BJ (cell line): ENCODE measurements at places on chromosomes 4 and X. TPM values are rescaled to one million over a fixed set of nuclear protein-coding genes. Genes with fewer than 3 reads are reported as not detected.

- no peak for DNase-seq
These were observed 352.3 kb upstream of the TENM3 start for GRCh38 chr4:181890911-181891310.

GRCh38 chr4:87662871-87663270, 12.8 kb downstream of the DMP1 start:
- no peak for DNase-seq

DNA sequence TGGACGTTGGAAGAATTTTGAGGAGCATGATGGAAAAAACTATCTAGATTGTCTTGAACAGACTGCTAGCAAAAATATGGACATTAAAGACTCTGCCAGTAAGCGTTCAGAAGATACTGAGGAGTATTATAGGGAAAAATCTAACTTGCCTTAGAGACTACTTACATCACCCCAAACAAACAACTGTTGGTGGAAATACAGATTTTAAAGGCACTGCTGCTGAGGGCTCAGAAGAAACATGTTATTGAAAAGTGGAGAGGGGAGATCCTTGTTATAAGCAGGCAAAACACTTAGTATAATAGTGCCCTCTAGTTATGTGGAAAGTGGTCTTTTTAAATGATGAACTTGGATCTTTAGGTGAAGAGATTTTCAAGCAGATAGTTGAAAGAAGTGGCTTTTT, 29.2 kb downstream of the MAD2L1 start:
- DNase-seq = no peak

GRCh38 chr4:105751718-105752299, 43.2 kb downstream of the GSTCD start:
- DNase-seq = no peak

GRCh38 chr4:131644619-131645018, 1504.5 kb upstream of the PCDH10 start:
- DNase-seq = no peak

The SOWAHB gene
- polyA plus RNA-seq = 0.02 and 0.04 TPM in 2 replicates

- no peak for DNase-seq
These were observed 50.6 kb upstream of the PDE5A start for GRCh38 chr4:119679251-119679650.

The BMP15 gene
- not detected in 2 replicates for polyA plus RNA-seq

DNA sequence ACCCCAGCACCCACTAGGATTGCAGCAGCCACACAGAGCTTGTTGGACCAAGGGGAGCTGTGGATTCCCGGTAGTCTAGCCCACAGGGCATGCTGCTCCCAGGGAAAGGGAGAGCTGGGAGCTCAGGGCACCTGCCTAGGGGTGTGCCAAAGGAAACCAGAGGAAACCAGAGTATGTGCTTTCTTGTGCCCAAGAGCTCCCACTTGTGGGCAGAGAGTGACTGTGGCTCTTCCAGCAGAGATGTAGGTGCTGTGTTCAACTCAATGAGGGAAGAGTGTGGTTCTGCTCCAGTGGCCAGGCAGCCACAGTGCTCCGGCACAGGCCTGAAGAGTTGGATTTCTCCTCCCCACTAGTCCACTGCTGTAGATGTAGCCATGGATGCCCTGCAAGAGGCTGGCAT, 1050.0 kb upstream of the INTU start:
- no peak for DNase-seq

GRCh38 chrX:13055486-13055885, 11.1 kb upstream of the FAM9C start:
- DNase-seq = no peak

- no peak for DNase-seq
These were observed 887.5 kb downstream of the FAT4 start for GRCh38 chr4:126202226-126202625.

The KCND1 gene
- 0.51 and 0.83 TPM in 2 replicates for polyA plus RNA-seq

- DNase-seq = peak; percentile 78
These were observed 10.3 kb downstream of the SNX25 start for GRCh38 chr4:185219551-185220344.

The SPANXA1 gene
- polyA plus RNA-seq = not detected in 2 replicates

The ERVMER34-1 gene
- polyA plus RNA-seq = 0.05 and 0.10 TPM in 2 replicates

GRCh38 chr4:168028970-168029597, 63.3 kb upstream of the ANXA10 start:
- no peak for DNase-seq

DNA sequence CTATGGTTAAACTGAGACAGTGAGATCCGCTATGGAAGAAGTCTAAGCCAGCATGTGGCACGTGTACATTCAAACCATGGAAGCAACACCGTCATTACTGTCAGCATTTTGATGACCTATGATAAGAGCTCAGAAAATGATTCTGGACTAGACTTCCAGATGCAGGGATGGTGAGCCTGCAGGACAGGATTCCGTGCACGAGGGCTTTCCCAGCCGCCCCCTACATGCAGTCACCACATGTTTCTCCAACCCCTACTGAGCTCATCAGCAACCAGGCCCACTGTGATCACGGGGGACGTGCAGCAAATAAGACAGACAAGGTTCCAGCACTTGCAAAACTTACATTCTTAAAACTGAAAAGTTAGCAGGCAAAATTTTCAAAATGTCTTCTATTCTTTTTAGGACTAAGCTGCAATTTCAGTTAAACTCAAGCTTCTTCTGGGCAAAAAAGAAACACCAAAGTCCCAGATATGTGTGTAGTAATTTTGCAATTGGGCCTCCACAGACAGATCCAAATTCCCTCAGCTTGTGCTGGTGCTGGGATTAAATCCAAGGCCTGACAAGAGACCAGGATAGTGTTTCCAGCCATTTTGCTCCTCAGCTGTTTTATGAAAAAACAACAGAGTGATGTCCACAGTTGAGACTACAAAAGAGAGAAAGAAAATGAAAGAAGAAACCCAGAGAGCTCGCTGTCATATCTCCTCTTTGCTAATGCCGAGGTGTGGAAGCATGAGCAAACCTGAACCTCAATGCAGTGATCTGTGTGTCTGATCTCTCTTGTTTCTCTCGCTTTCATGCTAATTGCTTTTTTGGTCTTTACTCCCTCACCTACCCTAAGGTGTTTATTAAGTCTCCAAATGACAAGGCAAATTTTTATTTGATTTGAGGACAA, 118.2 kb downstream of the AFAP1 start:
- no peak for DNase-seq

DNA sequence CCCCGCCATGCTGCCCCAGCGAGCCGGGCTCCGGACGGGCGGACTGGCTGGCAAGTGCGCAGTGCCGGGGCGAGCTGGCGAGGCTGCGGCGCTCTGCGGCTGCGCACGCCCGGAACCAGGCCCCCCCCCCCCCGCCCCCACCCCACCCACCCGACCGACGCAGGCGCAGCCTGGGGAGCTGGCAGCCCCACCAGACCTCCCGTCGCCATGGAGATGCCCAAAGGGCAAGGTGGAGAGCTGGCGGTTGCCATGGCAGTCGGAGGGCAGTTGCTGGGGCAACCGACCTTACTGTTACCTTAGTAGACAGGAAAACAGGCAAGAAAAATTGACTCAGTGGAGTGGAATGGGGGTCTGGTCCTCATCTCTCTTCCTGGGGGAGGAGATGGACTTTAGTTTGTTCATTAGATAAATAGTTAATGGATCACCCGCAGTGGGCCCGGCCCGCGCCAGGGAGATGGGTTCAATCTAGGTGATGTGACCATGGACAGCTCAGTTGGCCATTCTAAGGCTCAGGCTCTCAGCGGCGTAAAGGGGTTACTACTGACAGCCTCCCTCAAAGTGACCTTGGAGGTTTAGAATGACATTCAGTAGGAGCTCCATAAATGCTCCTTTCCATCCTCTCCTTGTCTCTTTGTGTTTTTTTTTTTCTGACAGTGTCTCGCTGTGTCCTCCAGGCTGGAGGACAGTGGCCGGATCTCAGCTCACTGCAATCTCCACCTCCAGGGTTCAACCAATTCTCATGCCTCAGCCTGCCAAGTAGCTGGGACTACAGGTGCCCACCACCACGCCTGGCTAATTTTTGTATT, at the start of gene PCSK1N:
PCSK1N (minus strand) TSS at position 87 of the 806 bp plus-strand sequence; CDS start at position 9, 78 bp downstream.
- no peak for DNase-seq

GRCh38 chrX:56793112-56793430, 64.0 kb downstream of the NBDY start:
- DNase-seq = no peak

DNA sequence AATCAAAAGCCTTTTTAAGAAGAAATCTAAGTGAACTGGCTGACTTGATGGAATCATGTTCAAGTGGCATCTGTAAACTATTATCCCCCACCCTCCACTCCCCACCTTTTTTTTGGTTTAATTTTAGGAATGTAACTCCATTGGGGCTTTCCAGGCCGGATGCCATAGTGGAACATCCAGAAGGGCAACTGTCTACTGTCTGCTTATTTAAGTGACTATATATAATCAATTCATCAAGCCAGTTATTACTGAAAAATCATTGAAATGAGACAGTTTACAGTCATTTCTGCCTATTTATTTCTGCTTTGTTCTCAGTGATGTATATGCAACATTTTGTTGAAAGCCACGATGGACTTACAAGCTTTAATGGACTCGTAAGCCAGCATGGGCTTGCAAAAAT, 162.3 kb downstream of the STIM2 start:
- DNase-seq = no peak

The GLRB gene
- polyA plus RNA-seq = 4.8 and 9.5 TPM in 2 replicates

The OFD1 gene
- polyA plus RNA-seq = 4.9 and 6.6 TPM in 2 replicates

DNA sequence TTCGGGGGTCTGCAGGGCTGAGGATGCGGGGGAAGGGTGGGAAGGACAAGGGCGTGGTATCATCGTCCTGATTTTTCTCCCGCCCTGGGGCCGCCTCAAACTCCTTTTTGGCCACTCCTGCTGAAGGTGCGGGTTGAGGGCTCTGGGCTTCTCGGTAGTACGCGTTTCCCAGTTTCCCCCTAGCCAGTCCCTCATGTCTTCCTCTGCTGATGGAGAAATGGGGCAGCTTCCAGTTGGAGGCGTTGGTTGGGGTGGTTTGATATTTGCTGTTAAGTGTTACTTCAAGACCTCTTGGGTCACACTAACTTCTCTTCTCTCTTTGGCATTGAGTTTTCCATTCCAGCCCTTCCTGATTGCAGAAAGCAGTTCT, 482 bp downstream of the GSTCD start:
- no peak for DNase-seq

The SPATA4 gene
- polyA plus RNA-seq = 0.07 and 0.17 TPM in 2 replicates

GRCh38 chrX:43996491-43996890, 23.3 kb upstream of the NDP start:
- DNase-seq = no peak

DNA sequence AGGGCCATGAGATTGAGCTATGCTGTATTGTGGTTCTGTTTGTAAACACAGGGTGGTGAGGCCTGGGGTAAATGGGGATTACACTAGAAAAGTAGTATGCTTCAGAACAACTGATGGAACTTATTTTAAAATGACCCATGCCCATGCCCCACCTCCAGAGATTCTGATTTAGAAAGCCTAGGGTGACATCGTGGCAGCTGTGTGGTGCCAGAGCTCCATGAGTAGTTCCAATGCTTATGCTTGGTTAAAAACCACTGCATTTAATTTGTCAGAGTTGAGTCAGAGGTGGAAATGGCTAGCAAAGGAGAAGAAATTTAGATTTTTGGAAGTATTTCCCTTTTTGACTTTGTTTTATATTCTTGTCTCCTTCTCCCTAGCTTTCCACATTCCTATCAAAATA, 63.4 kb upstream of the PDE5A start:
- DNase-seq = no peak

DNA sequence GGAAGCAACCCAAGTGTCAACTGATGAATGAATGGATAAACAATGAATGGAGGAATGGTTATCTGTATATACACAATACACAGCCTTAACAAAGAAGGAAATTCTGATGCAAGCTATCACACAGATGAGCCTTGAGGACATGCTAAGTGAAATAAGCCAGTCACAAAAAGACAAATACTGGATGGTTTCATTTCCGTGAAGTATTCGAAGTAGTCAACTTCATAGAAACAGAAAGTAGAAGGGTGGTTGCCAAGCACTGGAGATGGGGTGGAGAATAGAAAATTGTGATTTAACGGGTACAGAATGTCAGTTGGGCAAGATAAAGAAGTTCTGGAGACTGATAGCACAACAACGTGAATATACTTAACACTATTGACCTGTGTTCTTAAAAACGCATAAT, 28.2 kb downstream of the CENPU start:
- no peak for DNase-seq

The ANK2 gene
- 2.3 and 3.2 TPM in 2 replicates for polyA plus RNA-seq

DNA sequence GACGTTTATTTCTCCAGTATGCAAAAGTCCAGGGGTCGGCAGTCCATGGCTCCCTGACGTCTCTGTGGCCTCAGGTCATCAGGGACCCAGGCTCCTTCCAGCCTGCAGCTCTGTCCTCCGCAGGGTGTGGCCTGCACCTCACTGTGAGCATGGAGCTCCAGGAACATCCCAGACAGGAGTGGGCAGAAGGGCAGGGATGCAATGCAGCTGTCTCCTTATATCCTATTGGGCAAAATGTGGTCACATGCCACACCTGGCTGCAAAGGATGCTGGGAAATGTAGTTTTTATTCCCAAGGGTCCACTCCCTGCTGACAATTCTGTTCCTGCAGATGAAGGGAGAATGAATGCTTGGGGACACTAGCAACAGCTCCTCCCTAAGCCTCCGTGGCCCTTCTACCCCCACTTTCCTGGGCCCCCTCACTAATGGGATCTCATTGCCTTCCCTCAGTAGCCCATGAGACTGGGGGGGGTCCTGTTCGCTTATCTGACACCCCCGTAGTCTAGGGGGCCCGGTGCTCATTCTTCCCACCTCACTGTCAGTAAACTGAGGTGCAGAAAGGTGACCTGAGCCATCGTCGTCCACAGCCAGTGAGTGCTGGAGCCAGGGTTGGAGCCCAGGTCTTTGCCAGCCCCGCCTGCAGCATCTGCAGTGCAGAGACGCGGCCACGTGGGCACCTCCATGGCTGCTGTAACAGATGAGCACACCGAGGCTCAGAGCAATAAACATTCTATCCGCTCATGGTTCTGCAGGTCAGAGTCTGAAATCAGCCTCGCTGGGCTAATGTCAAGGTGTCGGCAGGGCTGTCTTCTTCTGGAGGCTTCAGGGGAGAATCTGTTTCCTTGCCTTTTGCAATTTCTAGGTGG, 5.9 kb upstream of the GRPEL1 start:
- no peak for DNase-seq

The GPC4 gene
- 0.23 and 0.26 TPM in 2 replicates for polyA plus RNA-seq

- DNase-seq = no peak
These were observed 44.8 kb upstream of the FAM156A start for GRCh38 chrX:53003111-53003510.

DNA sequence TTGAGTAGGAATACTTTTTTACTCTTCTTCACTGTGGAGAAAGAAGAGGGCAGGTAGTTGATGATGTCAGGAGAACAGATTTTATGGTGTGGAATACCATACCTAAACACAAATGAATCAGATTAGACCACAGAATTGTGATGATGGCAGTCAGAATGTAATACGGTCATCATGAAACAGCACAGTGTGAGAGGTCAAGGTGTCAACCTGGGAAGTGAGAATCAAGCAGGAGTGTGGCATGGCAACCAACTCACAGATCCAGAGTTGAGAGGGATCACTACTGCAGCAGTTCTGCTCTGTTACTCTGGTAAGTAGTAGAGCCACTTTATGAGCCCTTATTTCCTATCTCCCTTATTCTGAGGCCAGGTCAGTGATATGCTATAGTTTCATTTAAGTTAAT, 27.7 kb downstream of the METTL14 start:
- no peak for DNase-seq

DNA sequence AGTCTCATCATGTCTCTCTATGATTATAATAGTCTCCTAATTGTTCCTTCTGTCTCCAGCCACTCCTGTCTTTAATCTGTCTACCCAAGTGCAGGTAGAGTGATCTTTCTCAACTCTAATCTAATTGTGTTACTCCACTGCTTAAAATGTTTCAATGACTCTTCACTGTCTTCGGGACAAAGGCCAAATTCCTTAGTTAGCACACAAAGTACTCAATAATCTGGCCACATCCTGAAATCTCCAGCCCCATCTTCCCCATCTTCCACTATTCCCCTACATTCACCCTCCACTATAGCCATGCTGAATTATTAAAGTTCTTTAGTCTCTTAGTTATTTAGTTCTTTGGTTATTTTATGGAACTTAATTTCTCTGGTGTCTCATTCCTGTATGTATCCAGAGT, 353.3 kb downstream of the OPHN1 start:
- no peak for DNase-seq
